ENCODE measurements at places on chromosomes 5 and 9.

DNA sequence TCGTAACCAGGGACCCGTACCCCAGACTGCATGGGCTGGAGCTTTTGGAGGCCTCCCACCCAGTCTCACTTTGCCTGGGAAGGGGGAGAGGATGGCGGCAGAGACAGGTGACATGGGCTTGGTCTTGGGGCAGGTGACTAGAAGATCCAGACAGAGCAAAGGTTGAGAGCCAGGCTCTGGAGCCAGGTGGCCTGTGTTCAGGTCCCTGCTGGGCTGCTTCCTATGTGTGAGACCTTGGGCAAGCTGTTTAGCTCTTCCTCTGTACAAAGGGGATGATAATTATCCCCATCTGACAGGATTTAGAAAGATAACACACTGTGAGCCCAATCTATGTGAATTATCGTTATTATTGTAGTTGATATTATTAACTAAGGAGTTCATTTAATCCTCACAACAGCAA is 16.1 kb upstream of the NDST1 start:
- H3K27me3 ChIP-seq = peaks cover 12% of the 10 kb centered on the region
- peaks cover 7% of the 10 kb centered on the region for H3K4me1 ChIP-seq
- no peak for DNase-seq
- no peak overlapping the region for H3K27ac ChIP-seq

GRCh38 chr5:97044052-97044451 is 98.4 kb downstream of the LIX1 start:
- no peak for DNase-seq
- no peak overlapping the region for H3K27ac ChIP-seq
- peaks cover 11% of the 10 kb centered on the region for H3K27me3 ChIP-seq
- peaks cover 2% of the 10 kb centered on the region for H3K36me3 ChIP-seq
- H3K4me3 ChIP-seq = no peak overlapping the region

- H3K27me3 ChIP-seq = peaks cover 12% of the 10 kb centered on the region
- H3K27ac ChIP-seq = no peak within 1 kb of the TSS
- no peak for DNase-seq
- no peak within 1 kb of the TSS for H3K4me3 ChIP-seq
These were observed at the start of gene FREM1 for GRCh38 chr9:14909961-14910805. FREM1 (minus strand) TSS chr9:14910428; CDS start chr9:14868977, 41,451 bp downstream.

GRCh38 chr5:170493028-170493820 is 10.6 kb upstream of the KCNIP1 start:
- H3K36me3 ChIP-seq = no peaks in the 10 kb centered on the region
- no peaks in the 10 kb centered on the region for H3K4me1 ChIP-seq
- DNase-seq = no peak
- H3K27ac ChIP-seq = no peak overlapping the region
- no peak overlapping the region for H3K4me3 ChIP-seq
- H3K27me3 ChIP-seq = peaks cover 30% of the 10 kb centered on the region

DNA sequence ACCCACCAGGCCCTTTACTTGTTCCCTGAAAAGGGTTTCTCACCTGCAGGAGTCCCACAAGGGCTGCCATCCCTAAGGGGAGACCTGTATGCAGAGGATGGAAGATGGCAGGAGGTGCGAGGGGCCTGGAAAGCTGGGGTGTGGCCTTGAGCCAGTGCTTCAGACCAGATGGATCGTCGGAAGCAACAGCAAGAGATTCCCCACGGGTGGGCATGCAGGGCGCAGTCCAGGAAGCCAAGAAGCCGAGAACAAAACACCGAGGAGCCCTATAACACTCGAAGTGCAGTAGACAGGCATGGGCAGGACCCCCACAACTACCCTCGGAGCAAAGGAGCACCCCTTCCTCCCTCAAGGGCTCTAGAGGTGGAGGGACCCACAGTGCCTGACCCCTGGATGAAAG is 24.7 kb upstream of the FRRS1L start:
- no peaks in the 10 kb centered on the region for H3K36me3 ChIP-seq
- H3K27me3 ChIP-seq = peaks cover 10% of the 10 kb centered on the region
- peaks cover 6% of the 10 kb centered on the region for H3K4me1 ChIP-seq
- H3K27ac ChIP-seq = no peak overlapping the region

- no peaks in the 10 kb centered on the region for H3K4me1 ChIP-seq
- H3K27me3 ChIP-seq = peaks cover 13% of the 10 kb centered on the region
- H3K27ac ChIP-seq = no peak overlapping the region
These were observed 214.4 kb downstream of the EFNA5 start for GRCh38 chr5:107456281-107456715.

GRCh38 chr5:68344447-68345111 is 129.0 kb downstream of the PIK3R1 start:
- peaks cover 21% of the 10 kb centered on the region for H3K4me1 ChIP-seq
- H3K4me3 ChIP-seq = peak overlapping the region; percentile 21
- peaks cover 4% of the 10 kb centered on the region for H3K27me3 ChIP-seq
- H3K27ac ChIP-seq = peak overlapping the region; percentile 11
- DNase-seq = no peak
- peaks cover 4% of the 10 kb centered on the region for H3K36me3 ChIP-seq
